ENCODE measurements at places on chromosomes 7 and 10. TPM values are rescaled to one million over a fixed set of nuclear protein-coding genes. Genes with fewer than 3 reads are reported as not detected.

The NPC1L1 gene
- 4.9 TPM for total RNA-seq

The SPDYE5 gene
- total RNA-seq: not detected

DNA sequence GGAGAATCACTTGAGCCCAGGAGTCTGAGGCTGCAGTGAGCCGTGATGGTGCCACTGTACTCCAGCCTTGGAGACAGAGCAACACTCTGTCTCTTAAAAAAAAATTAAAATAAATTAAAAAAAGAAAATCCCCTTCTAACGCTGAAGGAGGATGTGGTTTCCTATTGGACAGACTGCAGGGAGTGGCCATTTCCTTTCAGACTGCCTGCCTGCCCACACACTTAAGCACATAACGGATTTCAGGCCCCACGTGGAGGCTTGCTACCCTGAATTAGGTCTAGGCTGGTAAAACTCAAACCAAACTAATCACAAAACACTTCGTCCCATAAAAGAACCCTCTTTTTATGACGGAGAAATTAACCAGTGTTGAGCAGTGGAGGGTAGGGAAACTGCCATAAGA is 34.0 kb downstream of the GATA3 start:
- no peak for DNase-seq

DNA sequence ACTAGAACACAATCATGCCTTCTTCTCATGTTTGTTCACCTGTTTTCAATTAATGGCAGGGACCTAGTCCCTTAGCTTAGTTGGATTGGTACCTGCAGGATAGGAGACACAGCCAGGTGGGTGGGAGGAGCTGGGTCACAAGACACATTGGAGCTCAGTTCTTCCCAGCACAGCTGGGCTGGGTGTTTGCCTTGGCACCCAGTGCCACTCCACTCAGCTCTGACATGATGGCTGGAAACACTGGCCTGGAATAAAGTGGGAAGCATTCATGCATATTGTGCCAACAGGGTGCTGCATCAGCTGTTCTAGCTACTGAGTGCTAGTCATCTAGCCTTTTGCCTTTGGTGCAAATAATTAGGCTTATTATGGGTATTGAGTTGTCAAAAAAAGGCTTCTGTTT is 226.1 kb downstream of the PTEN start:
- peak; percentile 80 for DNase-seq

GRCh38 chr7:83036721-83037380 is 125.8 kb downstream of the PCLO start:
- no peak for DNase-seq

Measured in stomach (tissue), 19 donors.